ENCODE measurements at places on chromosomes 13 and 19. TPM values are rescaled to one million over a fixed set of nuclear protein-coding genes. Genes with fewer than 3 reads are reported as not detected.

Gene ZNF44
- total RNA-seq: 0.94 TPM

Gene CPAMD8
- not detected for total RNA-seq

Gene SKA3
- total RNA-seq: 22.6 TPM

DNA sequence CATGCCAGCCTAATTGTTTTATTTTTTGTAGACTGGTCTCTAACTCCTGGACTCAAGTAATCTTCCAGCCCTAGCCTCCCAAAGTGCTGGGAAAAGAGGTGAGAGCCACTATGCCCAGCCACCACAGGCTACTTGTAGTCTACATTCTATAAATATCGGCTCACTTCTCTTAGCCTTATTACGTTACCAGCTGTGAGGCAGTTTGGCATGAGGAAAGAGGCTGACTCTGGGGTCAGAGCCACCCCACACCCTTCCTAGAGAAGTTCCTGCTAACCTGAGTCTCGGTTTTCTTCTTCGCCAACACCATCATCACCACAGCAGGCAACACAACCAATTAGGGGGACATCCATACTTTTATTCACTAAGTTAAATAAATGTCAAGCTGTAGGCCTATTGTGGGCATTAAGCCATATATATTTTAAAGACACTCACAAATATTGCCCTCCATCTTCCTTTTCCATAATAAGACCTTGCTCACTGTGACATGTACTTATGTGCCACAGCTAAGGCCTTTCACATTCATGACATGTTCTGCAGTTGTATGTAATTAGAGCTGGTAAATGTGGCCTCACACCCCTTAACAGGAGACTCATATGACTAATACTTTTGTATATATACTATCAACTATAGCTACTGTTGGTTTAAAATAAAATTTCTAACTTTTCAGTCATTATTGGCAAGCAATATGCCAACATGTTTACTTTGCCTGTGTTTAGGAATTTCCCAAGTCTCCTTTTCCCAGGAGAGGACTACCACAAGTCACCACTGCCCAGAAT is 5.7 kb downstream of the SLC25A30 start:
- DNase-seq: no peak

DNA sequence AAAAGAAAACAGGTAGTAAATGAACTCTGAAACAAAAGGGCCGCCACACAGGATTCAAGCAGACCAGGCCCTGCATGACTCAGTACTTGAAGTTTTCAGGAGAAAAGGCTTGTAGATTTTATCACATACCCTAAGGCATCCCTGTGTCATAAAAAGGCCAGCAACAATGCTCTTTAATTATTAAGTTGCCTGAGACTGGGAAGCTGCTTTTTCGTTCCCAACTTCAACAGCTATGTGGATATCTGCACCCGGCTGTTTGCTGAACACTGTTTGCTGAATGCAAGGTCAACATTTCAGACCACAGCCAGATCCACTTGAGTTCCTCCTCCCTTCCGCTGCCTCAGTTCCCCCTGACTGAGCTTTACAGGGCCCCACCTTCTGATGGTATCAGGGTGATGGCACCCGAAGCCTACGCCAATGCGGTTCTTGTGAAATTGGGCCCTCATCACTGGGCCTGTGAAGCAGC is 6.1 kb upstream of the ECH1 start:
- DNase-seq: no peak

GRCh38 chr13:79901336-79901735 is 420.4 kb downstream of the NDFIP2 start:
- peak; percentile 11 for DNase-seq
